ENCODE measurements at places on chromosomes 1 and 21.

DNA sequence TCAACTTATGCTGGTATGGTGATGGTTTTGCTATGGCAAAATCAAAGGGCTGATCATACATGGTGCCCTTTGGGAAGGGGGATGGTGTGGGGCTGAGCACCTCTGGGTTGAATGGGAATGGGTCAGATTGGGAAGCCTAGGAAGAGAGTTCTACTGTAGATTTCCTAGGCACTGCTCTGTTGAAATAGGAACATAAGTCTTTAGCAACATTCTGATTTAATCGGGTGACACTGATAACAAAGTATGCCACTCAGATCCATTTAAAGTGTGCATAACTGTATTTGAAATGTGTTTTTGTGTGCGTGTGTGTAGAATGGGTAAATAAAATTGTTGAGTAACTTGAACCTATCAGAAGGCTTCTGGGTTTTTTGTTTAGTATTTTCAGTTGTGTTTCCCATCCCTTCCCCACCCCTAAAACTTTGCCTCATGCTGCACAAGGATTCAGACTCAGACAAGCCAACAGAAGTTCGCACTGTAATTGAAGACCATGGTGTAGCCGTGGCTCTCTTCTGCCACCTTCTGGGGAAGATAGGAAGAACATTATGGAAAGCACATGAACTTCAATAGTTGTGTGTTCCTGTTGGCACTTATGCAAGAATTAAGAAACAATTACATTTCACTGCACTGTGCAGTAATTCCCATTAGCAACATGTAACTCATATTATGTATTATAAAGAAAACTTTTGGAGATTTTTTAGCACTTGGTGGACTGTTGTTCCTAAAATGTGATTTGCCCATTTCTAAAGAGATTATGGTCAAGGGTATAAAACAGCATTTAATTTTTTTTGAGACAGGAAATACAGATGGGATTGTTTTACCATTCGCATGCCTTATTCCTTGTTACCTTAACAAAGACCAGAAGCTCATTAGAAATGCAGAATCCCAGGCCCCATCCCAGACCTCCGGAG lies 10.9 kb upstream of the C4BPB start:
- peak; percentile 62 for DNase-seq

DNA sequence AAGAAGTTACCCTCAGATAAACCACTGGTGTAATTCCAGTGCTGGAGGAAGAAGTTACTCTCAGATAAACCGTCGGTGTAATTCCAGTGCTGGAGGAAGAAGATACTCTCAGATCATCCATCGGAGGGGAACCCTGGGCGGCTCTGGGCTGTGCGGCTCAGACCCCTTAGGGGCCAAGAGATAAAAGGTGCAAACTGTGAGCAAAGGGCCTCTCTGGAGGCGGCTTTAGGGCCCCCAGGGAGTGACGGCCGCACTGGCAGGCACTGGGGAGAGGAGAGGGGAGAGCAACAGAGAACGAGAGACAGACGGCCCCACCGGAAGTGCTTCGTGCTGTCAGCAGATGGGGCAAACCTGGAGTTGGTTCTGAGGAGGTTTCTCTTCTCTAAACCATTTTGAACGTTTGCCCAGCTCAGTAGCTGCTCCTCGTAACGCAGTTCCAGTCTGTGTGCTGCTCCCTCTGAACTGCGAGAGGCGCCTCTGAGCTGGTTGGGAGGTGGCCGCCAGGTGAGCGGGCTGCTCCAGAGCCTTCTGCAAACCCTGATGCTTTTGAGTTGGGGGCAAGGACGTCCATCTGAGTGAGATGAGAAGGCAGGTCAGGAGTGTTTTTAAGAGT lies 62.6 kb upstream of the COL6A1 start:
- DNase-seq = no peak

DNA sequence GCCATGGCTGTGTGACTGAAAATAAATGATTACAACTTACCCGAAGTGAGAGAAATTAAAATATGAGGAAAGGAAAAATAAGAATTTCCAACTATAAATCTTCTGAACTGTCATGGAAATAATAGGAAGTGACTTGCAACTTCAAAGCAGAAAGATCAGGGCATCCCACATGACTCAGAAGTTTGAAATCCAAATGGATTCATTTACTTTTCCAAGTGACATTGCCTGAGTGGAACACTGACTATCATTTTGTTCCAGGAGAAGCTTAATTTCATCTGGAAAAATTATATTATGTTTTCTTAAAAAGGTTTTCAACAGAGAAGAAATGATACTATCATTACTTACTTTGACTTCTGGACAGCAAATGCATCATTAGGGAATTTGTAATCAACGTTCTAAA lies 110.8 kb downstream of the GREM2 start:
- DNase-seq = no peak

DNA sequence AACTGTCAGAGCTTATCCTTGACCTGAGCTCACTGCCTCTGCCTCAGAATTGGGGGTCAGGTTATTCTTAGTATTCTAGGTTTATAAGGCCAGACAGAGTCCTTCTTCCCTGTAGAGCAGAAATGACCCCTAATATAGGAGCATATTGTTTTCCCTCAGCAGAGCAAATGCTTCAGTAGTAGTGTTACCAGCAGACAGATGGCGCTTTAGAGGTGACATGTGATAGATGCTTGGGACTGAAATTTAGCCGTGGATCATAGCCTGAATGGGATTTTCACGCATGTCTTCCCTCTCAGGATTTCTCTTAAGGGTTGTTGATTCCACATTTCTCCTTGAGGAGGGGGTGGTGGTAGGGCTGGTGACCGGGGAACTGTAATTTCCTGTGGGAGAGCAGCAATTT lies 24.5 kb downstream of the ADARB1 start:
- no peak for DNase-seq

- no peak for DNase-seq
Observed at GRCh38 chr1:36530261-36530660, 47.5 kb upstream of the CSF3R start.

GRCh38 chr1:221739018-221739676 lies 2.7 kb downstream of the DUSP10 start:
- no peak for DNase-seq

GRCh38 chr1:115671176-115671934 lies 29.6 kb downstream of the VANGL1 start:
- DNase-seq = no peak

DNA sequence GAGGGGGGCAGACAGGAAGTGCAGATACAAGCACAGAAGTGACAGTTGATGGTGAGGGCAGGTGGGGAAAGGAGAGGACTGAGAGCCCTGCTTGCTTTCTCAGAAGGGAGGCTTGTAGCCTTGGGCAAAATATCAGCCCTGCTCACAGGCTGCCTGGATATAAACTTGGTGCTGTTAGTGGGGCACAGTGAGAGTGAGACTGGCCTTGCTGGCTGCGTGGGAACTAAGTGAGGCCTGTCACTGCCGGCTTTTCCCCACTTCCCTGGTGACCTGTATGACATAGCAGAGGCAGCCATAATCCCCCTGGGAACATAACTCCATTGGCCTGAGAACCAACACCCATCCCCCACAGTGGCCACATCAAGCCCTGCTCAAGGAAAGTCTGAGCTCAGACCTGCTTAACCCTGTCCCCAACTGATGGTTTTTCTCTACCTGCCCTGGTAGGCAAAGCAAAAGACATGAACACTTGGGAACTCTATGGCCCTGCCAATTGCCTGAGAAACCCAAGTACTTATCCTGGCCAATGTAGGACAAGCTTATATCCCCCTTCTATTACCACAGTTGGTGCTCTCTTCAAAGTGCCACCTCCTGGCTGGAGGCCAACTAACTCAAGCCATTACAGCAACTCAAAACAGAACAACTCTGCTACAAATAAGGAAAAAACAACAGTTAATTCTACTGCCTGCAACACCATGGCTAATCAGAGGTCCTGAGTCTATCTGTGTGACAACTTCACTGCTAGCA lies 472.7 kb downstream of the PLPP3 start:
- no peak for DNase-seq
